ENCODE measurements at places on chromosomes 6 and 20.
A peak's percentile ranks its signal among the peaks of the same experiment; 100 is the strongest.

GRCh38 chr6:52126231-52126630, 38.8 kb upstream of the PKHD1 start:
- DNase-seq: no peak

GRCh38 chr6:148423601-148424270, 81.1 kb downstream of the SASH1 start:
- DNase-seq: peak; percentile 17

GRCh38 chr6:56541030-56541600, 101.6 kb downstream of the DST start:
- DNase-seq: peak; percentile 58

- no peak for DNase-seq
These were observed 514 bp downstream of the TCFL5 start for GRCh38 chr20:62860924-62861691.

- DNase-seq: no peak
These were observed 28.3 kb downstream of the SLC2A4RG start for GRCh38 chr20:63767886-63768285.

DNA sequence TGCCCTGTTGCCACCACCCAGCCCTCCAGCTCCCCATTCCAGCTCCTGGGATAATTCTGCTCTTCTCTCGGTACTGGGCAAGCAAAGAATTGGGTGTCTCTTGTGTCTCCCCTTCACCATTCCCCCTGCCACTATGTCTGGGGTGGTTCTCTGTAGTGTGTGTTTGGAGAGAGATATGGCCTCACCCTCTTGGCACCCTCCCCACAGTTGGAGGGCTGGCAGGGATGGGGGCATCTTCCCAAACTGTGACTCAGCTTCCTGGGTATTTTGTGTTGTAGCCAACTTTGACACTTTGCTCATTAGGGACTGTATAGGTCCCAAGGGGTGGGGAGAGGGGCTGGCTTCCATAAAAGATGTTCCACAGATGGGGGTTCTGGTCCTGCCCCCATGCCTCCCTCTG, 1.7 kb downstream of the TNXB start:
- no peak for DNase-seq

- DNase-seq: no peak
These were observed 8.8 kb upstream of the NKX2-2 start for GRCh38 chr20:21522481-21523280.

DNA sequence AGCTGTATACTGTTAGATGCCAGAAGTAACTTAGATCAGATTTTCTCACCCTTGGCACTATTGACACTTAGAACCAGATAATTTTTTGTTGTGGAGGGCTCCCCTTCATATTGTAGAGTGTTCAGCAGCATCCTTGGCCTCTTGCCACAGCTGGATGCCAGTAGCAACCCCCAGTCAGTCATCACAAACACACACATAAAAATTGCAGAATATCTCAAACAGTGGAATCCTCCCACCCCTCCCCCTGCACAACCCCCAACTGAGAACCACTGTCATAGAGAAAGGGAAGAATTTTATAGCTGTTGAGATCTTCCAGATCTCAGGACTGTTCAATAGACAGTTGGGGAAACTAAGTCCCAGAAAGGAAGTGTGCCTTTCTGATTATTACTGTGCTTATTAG, 81.2 kb upstream of the VSTM2L start:
- DNase-seq: peak; percentile 32

DNA sequence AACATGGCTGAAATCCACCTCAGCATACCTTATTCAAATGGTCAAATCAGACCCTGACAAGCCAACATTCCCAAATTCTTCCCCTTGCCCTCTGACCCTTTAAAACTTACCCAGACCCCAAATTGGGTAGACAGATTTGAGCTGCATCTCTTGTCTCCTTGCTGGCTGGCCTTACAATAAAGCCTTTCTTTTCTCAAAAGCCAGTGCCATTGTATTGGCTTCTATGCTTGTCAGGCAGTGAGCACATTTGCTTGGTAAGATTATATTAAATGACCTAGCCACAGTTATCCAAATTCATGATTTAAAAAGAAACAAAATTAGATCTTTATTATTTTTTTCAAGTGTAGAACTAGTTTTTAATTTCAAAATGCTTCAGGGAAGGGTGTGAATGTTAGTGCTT, 67.8 kb upstream of the FAM83B start:
- DNase-seq: no peak

DNA sequence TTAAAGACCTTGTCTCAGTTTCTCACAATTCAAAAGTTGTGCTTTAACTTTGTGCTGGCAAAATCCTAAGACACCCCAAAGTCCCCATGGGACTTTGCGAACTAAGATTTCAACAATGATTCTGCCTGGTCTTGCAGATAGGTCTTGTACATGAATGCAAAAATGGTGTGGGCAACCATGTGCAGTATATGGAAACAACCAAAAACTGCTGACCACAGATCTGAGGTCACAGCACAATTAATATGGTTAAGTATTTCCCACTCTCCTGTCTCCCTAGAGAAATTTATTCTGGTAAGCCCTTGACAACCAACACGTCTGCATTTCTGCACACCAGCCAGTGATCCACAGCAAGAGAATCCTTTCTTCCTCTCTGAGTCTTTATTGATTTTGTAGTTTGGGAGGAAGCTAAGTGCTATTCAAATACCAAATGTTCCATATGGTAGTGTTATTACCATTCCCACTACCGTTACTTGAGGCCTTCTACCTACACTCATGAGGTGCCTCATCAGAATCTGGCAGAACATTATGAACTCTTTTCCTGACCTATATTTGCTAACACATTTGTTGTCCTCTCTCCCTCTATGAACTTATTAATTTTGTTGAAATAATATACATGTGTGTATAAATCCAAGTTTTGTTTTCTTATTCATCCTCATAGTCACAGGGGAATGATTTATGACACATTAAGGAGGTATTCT, 178.7 kb downstream of the ATXN1 start:
- no peak for DNase-seq

DNA sequence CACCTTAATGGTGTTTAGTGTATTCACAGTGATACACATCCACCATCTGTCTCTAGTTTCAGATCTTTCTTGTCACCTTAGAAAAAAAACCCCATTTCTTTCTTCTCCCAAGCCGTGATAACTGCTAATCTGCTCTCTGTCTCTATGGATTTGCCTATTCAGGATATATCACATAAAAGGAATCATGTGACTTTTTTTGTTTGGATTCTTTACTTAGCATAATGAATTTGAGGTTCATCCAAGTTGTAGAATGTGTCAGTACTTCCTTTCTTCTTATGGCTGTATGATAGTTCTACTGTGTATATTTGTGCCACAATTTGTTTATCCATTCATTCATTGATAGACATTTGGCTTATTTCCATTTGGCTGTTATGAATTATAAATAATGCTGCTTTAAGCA, 57.1 kb downstream of the ITCH start:
- peak; percentile 21 for DNase-seq

DNA sequence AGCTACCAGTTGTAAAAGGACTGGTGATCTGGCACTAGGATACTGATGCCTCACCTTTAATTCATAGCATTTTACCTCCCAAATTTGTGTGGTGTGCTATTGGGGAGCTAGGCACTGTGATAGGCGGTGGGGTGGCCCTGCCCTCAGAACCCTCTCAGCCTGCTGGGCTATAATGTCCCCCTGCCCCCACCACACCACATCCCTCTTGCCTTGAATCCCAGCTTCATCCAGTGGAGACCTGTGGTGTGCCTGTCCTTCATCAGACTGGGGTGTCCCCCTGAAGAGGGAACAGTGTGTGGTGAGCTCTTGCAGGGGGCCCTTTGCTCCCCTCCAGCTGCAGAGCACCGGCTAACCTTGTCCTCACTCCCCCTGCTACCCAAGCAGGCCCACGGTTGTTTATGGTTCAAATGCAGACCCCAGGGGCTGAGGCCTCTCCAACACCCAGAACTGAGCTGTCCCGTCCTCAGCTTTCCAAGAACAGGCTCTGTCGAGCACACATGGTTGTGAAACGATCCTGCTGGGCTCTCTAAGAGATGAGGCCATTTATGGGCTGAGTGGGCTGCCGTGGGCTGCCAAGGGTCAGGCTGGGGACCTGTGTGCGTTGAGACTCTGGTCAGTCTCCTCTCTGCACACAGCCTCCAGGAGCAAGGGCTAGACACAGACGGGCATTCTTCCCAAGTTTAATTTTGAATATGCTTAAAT, 26.9 kb upstream of the VEGFA start:
- DNase-seq: no peak

DNA sequence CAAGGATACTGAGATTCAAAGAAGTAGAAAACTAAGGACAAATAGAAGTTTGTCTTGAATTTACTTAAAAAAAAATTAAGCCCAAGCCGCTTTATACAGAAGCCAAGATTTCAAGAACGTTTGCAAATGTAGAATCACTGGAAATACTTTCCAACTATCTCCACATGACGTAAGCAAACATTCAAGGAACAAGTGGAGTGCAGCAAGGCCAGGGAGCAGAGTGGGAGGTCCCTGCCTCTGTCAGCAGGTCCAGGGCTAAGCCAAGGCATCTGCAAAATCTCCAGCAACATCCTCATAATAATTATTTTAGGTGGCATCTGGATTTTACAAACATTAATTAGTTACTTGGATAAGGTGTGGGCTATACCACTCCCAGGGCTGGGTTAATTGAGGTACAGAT, 60.1 kb upstream of the AKIRIN2 start:
- DNase-seq: no peak

- DNase-seq: peak; percentile 28
These were observed 37.4 kb upstream of the FAM83C start for GRCh38 chr20:35329435-35330139.

DNA sequence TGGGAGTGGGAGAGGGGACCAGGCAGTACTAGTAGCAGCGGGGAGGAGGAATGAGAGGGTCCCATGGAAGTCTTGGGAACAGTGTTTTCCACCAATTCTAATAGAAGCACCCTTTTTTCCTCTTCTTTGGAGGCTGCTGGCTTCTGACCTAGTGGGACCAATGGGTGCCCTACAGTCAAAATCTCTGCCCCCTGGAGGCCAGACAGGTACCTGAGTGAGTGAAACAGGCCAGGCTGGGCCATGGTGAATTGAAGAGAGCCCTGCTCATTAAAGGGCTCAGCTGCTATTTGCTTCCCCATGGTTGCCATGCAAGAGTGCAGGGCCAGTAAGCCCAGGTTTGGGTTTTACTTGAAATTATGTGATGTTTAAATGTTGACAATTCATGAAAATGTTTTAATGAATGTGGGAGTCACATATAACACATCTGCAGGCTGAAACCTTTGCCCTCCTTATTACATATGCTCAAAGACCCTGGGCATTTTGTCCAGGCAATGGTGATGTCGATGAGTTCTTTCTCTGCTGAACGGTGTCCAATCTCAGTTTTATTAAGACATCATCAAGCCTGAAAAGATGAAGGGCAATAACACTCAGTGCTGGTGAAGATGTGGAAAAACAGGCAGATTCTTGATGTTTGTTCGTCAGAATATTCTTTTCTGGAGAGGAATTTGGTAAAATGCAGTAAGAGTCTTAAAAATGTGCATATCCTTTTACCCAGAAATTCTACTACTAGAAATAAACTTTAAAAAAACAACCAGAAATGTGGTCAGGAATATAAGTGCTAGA, 42.3 kb upstream of the OCSTAMP start:
- DNase-seq: no peak

DNA sequence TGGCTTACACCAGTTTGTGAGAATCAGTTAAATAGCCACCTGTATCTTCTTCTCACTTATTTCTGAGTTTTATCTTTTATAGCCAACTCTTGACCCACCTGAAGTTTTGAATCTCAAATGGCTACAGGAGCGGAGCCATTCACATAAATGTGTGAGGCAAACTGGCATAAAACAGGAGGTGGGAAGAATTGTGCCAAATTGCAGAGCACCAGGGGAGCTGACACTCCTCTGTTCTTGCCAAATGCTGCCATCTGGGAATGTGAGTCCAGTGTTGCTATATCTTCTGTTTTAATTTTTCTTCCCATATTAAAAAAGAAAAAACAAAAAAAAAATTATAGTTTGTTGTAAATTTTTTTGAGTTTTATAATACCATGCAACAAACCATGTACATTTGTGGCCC, 17.0 kb upstream of the RNF146 start:
- no peak for DNase-seq

GRCh38 chr6:24205020-24205492, 79.0 kb downstream of the NRSN1 start:
- peak; percentile 38 for DNase-seq

- no peak for DNase-seq
These were observed 288.7 kb upstream of the CDYL start for GRCh38 chr6:4487538-4487937.

- no peak for DNase-seq
These were observed 845 bp upstream of the DST start for GRCh38 chr6:56643379-56644089.

DNA sequence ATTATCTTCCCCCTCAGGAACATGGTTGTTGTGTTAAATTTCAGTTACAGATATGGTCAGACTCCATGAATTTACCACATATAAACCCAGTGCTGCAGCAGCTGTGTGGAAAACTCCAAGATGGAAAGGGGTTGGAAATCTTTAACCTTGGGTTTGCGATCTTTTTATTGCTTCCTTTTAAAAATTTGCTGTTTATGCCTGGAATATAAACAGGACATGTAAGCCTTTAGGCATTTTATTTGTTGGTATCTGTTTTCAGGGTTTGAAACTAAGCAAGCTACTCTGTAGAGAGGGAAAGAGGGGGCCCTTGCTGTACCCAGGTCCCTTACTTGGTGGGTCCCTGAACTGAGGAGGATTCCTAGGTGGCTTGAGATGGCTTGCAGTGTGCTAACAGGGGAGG, 778 bp downstream of the PKIG start:
- DNase-seq: peak; percentile 37

- DNase-seq: no peak
These were observed 224.3 kb downstream of the UBE3D start for GRCh38 chr6:82841309-82841708.

DNA sequence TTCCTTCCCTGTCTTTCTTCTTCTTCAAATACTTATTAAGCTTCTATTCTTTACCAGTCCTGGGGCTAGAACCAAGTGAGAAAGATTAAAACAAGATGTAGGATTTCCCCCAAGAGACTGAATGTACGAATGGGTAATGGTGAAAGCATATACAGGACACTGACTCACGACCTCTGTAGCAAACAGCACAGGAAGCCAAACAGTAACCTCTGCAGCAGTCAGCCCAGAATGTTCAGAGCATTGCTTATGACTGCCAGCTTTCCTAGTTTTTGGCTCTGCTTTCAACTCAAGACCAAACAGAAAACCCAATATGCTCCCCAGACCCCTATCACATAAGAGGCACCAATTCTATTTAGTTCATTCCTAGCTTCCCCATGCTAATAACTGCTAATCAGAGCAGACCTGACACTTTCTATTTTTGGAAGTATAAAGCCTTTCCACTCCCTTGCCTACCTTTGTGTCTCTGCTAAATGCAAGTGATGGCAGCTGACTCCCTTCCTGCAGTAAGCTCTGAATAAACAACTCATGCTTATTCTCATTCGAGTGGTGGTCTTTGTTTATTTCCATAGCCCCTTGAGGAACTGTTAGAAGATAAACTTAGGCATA, 690.6 kb downstream of the EPM2A start:
- DNase-seq: peak; percentile 87

GRCh38 chr6:16183187-16183664, 54.3 kb downstream of the MYLIP start:
- DNase-seq: peak; percentile 56

- DNase-seq: peak; percentile 90
These were observed 21.8 kb downstream of the FAM209B start for GRCh38 chr20:56554869-56555268.

- DNase-seq: no peak
These were observed 633.4 kb upstream of the EPHA7 start for GRCh38 chr6:94052749-94053148.

- DNase-seq: no peak
These were observed 61.4 kb downstream of the RFPL4B start for GRCh38 chr6:112408522-112408921.

- no peak for DNase-seq
These were observed 113.5 kb downstream of the EPM2A start for GRCh38 chr6:145621776-145622175.

- DNase-seq: no peak
These were observed 364.8 kb downstream of the KIF16B start for GRCh38 chr20:16208443-16208842.

Measured in IMR-90 (cell line).